ENCODE measurements at places on chromosomes 3 and 15.

- no peak for DNase-seq
Measured at GRCh38 chr3:22858486-22858885, 344.6 kb upstream of the UBE2E2 start.

GRCh38 chr15:101052681-101053121 lies 133.5 kb downstream of the LRRK1 start:
- no peak for DNase-seq

GRCh38 chr3:149145974-149146373 lies 16.5 kb downstream of the HPS3 start:
- no peak for DNase-seq

DNA sequence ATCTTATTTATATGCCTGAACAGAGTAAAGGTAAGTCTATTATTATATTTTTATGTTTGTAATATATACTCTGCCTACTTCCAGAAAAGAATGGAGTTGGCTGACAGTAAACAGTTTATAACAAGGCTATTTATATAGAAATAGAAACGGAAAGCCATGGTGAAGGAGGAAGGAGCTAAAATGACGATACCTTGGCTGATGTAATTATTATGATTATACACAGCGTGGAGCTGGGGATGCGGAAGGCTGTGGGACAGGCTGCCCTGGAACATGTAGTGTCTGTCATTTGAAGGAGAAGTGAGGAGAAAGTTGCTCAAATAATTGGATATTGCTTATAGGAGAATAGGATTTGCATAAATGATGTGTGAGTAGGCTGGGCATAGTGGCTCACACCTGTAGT lies 37.8 kb downstream of the CEMIP start:
- no peak for DNase-seq

DNA sequence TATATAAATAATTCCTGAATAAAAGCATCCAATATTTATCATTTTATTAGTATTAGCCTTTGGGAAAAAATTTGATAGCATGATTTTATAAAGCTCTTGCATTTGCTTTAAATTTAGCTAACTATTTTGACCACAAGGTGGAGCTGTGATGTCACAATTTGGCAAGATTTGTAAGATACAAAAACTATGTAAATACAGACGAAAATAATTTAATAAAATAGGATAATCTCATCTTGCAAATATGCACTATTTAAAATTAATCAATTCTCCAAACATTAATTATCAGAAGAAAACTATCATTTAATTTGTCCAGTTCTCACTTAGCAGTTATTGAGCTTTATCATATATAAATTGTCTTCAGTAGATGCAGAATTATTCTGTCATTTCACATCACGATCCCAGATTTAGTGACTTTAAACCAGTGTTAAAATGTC lies 95.4 kb downstream of the PLOD2 start:
- DNase-seq, result peak; percentile 66

DNA sequence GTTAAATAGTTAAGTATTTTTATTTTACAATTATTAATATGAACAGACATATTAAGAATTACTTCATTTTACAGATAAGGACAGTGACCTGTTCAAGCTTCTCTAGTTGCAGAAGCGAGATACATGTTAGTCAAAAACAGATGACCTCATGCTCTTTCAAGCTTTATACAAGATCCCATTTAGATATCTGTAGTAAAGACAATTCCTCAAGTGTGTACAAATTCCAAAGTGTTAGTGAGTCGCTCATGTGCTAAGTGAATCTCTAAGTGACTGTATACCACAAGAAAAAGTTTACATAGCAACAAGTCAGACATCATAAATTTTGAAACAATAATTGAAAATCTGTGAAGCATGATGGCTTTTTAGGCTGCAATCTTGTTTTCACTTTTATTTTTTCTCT lies 293.8 kb downstream of the ROBO1 start:
- no peak for DNase-seq

Data from NCI-H510A treated with DMSO at 0.1 percent for 48 hours (cell line).